ENCODE measurements at places on chromosomes 1 and 21.
A peak's percentile ranks its signal among the peaks of the same experiment; 100 is the strongest.

GRCh38 chr1:46394872-46395465 lies 852 bp downstream of the FAAH start:
- DNase-seq: no peak

DNA sequence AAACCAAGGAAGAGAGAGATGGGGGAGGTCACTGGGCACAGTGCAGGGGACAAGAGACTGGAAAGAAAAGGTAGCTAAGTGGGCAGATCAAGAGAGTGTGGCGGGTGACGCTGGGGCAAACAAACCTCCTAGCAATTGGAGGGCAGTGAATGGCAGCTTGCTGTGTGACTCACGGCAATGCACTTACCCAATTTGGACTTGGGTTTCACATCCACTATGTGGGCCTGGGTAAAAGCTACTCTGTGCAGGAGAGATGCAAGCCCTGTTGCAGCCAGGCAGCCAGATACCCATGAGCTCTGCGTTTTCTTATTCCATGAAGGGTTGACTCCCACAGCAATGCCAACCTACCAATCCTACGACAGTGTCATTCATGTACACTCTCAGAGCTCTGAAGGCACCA lies 9.5 kb downstream of the PLXNA2 start:
- no peak for DNase-seq

DNA sequence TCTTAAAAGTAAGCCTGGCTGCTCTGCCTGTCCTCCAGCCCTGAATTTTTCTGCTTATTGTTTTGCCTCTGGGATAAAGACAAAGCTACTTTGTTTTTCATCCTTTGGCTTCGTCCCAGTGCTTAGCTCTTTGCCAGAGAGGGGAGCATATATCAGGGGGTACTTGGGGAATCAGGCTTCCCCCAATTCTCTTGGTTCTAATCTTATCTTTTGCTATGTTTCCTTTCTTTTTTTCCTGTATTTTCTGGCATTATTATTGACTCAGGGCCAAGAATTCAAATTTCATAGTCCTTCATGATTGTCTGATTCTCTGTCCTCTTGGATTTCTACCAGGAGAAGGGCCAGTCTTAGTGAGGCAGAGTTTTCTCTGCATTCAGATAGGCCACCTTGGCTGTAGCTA lies 51.2 kb downstream of the GIPC2 start:
- no peak for DNase-seq

- no peak for DNase-seq
Measured at GRCh38 chr1:29458737-29459619, 222.7 kb downstream of the PTPRU start.

GRCh38 chr1:160149233-160149632 lies 2.2 kb upstream of the ATP1A4 start:
- no peak for DNase-seq

DNA sequence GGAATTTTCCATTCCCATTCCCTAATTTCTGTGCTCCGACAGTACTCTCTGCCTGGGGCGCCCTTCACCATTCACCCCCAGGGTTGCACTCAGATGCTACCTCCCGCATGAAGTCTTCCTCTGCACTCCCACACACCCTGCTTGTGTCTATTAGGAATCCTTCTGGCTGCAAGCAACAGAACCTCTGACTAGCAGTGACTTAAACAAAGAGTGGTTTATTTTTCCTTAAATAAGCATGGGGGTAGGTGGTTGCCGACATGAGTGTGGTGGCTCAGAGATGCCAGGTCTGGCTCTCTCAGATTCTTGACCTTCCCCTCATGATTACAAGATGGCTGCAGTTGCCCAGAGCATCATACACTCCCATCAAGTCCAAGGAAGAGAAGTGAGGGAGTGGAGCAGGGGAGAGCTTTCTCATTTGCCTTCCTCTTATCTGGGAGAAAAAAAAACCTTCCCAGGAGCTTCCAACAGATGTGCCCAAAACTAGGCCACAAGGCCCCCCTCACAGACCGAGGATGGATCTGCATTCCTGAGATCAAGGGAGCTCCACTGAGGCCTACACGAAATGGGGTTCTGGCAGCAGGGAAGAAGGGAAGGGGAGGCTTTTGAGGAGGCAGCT lies 49.6 kb upstream of the LBR start:
- no peak for DNase-seq

DNA sequence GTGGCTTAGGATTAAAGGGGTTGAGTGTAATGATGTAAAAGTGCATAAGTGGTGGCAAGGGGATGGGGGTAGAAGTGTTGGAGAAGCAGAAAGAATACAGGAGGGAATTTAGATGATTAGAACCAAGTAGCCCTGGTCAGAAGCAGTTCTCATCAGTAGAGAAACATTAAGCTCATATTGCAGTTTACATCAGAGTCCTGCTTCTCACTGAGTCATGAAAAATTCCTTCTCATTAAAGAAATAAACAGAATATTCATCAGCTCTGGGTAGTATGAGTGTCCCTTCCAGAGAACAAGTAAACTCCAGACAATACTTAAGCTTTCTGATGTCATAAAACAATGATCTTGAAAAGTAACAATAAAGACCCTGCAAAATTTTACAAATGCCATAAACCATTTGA lies 36.5 kb downstream of the LRRIQ3 start:
- DNase-seq: no peak

- DNase-seq: no peak
Measured at GRCh38 chr1:163303561-163303960, 18.2 kb upstream of the NUF2 start.

DNA sequence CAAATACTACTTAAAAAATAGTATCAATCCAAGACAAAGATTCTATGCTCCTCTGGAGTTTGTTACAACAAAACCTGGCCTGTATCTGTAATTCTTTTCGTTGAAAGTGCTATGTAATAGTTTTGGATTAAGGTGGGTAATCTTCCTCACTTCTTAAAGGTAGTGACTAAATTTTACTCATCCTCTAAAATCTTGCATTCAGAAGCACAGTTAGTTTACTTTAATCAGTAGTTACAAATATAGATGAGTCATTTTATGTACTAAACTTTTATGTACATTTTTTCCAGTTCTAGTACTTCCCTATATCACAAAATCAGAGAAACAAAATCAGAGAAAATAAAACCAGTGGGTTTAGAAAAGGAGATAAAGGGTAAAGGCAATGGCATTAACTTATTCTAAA lies 51.3 kb downstream of the ZNHIT6 start:
- DNase-seq: no peak

GRCh38 chr1:62654744-62655143 lies 33.4 kb downstream of the DOCK7 start:
- DNase-seq: no peak

DNA sequence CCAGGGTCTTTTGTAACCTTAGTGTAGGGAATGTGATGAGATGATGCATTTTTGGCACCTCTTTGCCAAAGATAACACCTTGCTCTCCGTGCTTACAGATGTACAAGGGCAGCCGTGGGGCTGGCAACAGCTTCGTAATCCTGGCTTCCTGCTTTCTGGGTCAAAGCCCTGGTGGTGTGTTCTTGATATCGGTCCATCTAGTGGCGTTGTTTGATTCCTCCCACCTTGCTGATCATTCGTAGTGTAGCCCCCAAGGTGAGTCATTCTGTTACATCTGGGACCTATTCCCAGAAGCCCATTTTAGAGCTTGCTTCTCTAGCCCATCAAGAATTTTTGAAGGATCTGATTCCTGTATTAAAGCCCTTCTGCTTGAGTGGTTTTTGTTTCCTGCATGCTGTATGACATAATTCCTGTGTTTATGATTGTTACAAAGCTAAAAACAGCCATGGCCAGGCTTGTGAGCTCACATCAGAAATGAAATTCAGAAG lies 7.0 kb upstream of the CCT8 start:
- DNase-seq: no peak

DNA sequence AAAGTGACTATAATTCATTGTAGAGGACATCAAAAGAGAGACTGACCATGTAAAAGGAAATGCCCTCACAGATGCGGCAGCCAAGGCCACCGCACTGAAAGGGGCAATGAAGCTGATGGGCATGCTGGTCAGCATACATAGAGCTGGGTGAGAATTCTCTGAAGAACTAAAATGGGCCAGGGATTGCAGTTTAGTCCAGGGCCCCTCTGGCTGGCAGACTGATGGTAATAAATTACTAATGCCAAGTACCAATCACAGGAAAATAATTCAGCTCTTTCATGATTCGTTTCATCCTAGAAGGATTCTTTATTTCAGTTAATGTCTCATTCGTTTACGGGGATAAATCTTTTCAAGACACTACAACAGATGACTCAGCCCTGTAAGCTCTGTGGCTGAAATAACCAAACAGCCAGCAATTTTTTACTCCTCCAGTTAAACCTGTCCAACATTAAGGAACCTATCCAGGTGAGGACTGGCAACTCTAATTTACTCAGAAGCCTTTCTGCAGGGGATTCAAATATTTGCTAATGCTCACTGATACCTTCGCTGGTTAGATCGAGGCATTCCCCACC lies 56.9 kb upstream of the MAP1LC3C start:
- DNase-seq: no peak

GRCh38 chr1:161199506-161200139 lies 769 bp upstream of the ADAMTS4 start:
- DNase-seq: no peak

- DNase-seq: peak; percentile 45
Measured at GRCh38 chr21:45255381-45256020, 32.2 kb downstream of the POFUT2 start.

DNA sequence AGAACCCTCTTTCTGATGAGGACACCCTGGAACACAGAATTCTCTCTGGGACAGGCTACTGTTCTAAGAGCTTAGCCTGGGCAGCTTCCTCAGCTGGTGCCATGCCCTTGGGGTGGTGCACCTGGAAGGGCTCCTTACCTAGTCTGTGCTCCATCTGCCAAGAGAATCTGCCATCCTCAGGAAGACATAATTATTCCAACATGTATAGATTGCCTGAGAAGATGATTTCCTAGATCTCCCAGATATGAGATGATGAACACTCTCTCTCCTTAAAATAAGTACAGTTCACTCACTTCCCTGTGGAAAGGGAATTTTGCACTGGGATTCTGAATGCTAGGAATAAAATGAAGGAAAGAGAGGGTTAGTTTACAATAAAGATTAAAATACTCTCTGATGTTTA lies 87.6 kb downstream of the NENF start:
- no peak for DNase-seq

DNA sequence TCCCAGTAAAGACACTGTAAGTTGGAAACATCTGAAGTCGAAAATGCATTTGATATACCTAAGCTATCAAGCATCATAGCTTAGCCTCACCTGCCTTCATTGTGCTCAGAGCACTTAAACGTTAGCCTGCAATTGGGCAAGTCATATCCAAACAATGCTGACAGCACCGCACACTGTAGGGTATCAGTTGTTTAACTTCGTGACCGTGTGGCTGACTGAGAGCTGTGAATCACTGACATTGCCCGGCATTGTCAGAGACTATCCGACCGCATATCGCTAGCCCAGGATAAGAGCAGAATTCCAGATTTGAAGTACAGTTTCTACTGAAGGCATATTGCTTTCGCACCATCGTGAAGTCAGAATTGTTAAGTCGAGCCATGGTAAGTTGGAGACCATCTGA lies 41.5 kb downstream of the GALNT2 start:
- no peak for DNase-seq

- DNase-seq: no peak
Measured at GRCh38 chr1:94589728-94590127, 48.2 kb upstream of the F3 start.
